GM23338 (cell line): ENCODE measurements at places on chromosomes 2 and 18. TPM values are rescaled to one million over a fixed set of nuclear protein-coding genes. Genes with fewer than 3 reads are reported as not detected.

GRCh38 chr18:59054496-59055287 is 85.0 kb upstream of the SEC11C start:
- H3K4me1 ChIP-seq = peaks cover 11% of the 10 kb centered on the region
- no peaks in the 10 kb centered on the region for H3K36me3 ChIP-seq
- no peak overlapping the region for H3K4me3 ChIP-seq
- H3K27ac ChIP-seq = no peak overlapping the region
- no peaks in the 10 kb centered on the region for H3K27me3 ChIP-seq

The UGT1A9 gene
- total RNA-seq = not detected in 2 replicates

- H3K27me3 ChIP-seq = no peaks in the 10 kb centered on the region
- no peak overlapping the region for H3K4me3 ChIP-seq
- H3K4me1 ChIP-seq = peaks cover 21% of the 10 kb centered on the region
- no peak for DNase-seq
Measured at GRCh38 chr2:218265626-218266025, 4.3 kb downstream of the AAMP start.

DNA sequence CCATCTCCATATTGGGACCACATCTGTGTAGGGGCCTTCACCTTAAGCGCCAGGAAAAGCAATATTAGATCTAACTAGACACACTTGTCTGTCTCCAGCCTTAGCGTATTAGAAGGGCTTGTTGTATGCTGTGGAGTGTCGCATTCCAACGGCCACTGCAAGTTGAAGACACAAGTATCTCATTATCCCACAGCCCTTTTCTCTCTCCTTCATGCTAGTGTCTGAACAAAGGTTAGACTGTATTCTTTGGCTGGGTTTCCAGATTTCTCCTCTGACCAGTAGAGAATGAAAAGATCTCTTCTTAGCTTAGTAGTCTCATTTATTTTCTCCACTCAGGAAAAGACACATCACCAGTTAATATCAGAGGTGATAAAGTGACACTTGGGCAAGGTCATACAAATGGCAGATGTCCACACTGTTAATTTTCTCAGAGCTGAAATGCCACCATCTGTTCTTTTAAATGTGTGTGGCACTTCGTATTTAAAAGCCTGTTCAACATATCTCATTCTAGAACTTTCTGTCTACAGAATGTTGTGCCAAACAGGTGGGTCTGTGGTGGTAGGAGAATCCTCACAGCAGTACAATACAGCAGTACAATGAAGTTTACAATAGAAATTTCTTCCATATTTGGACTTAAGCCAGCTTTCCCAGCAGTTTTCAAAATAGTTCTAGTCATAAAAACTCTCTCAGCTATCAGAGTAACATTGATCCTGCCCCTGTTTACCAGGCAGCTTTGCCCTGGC is 94.0 kb upstream of the ITGA6 start:
- no peak overlapping the region for H3K4me3 ChIP-seq
- peaks cover 4% of the 10 kb centered on the region; the same call in 1 of the 2 replicates for H3K4me1 ChIP-seq
- no peak overlapping the region for H3K27ac ChIP-seq
- DNase-seq = no peak

The POTEC gene
- total RNA-seq = not detected in 2 replicates
